ENCODE measurements at places on chromosomes 13 and 19. TPM values are rescaled to one million over a fixed set of nuclear protein-coding genes. Genes with fewer than 3 reads are reported as not detected.

The ACP5 gene
- total RNA-seq: 26.8 TPM

- no peak for DNase-seq
Measured at GRCh38 chr13:41864658-41865057, 96.3 kb downstream of the VWA8 start.

- DNase-seq: no peak
Measured at GRCh38 chr13:98947925-98948324, 29.9 kb downstream of the DOCK9 start.

DNA sequence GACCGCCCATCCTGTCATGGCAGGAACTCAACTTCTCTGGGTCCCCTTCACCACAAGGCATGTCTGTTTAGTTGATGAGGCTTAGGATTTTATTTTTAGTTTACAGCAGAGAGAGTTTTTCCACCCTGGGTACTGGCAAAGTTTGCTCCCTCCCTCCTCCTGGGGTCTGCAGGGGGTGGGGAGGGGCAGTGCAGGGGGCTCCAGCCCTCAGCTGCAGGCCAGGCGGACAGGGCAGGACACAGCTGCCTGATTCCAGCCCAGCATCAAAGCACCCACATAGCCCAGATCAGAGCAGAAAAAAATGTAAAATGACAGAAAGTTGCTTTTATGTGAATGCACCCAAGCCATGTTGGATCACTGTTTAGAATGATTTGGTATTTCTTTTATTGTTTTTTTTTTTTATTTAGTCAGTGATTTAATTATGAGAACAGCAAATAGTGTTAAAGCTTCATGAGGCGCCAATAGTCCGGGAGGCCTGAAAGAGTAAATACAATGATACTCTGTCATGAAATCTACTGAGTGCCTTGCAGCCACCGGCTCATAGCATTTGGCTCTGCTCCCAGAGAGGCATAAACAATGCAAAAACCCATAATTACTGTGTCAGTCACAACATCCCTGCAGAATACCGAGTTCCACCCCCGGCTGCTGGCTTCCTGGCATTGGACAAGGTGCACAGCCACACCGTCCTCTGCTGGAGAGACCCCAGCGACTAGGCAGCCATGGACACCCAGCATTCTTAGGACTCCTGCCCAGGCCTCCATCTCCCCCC, 923.5 kb downstream of the UQCRFS1 start:
- no peak for DNase-seq

GRCh38 chr13:40477623-40478608, 188.5 kb downstream of the FOXO1 start:
- no peak for DNase-seq

GRCh38 chr19:56400485-56400884, 3.6 kb upstream of the ZNF583 start:
- DNase-seq: no peak
